AG04449 (cell line): ENCODE measurements at places on chromosomes 5 and 9.

DNA sequence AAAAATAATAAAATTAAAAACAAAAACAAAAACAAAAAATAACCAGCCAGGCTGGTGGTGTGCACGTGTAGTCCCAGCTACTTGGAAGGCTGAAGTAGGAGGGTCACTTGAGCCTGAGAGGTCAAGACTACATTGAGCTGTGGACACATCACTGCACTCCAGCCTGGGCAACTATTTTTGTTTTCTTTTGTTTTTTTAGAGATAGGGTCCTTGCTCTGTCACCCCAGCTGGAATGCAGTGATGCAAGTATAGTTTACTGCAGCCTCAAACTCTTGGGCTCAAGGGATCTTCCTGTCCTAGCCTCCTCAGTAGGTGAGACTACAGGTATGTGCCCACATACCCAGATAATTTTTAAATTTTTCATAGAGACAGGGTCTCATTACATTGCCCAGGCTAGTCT lies 80.6 kb downstream of the CEMIP2 start:
- no peak for DNase-seq

DNA sequence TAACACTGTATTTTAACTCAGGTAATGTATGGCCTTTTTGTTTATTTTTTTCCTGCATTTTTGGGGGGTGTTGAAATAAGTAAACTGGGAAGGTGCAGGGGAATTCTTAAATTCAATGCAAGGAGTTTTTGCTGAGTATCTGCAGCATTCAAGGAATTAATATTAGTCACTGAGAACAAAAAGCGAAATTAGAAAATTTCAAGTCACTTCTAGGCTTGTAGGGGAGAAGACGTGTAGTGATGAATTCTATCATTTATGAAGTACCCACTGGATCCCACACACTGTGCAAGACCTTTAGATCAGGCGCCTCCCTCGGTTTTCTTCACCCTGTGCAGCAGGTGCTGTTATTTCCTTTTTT lies 1.2 kb downstream of the EHMT1 start:
- no peak for DNase-seq

GRCh38 chr9:109360771-109361170 lies 39.9 kb upstream of the EPB41L4B start:
- DNase-seq: no peak

- DNase-seq: no peak
These were observed 90.6 kb downstream of the NLN start for GRCh38 chr5:65812648-65813047.

DNA sequence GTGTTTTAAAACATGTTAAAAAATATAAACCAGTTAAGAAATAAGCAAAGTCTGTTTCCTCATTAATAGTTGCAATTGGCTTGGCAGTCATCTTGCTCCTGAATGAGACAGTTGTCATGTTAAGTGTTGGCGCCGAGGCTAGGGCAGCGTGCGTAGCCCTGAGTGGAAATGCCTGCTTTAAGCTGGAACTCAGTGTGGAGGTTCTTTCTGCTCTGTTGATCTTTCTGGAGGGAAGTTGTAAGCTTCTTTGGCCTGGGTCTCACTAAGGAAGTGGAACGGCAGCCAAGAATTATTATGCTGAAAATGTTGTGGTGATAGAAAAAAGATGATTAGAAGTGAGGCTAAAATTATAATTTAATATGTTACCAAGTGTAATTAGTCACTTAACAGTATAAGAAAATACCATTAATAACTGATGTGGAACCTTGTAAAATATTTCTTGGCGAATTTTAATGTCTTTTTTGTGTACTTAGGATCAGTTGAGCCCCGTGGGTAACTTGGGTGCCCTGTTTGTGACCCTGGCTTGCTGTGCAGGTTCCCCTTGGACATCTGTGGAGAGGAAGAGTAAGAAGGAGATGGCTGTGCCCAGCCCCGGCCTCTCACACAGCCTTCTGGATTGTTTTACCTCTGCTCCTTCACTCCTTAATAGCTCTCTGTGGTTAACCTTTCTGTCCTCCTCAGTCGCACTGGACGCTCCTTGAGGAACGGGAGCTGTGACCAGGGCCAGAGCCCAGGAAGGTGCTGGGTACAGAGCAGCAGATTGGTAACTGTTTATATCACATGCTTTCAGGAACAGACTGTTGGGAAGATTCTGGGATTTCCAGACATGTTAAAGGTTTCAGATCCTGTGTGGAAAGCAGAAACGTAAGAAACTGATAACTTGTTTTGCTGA lies 31.0 kb downstream of the PCBD2 start:
- no peak for DNase-seq

GRCh38 chr5:173383711-173384110 lies 55.5 kb upstream of the STC2 start:
- no peak for DNase-seq
